ENCODE measurements at places on chromosomes 2 and 18.

DNA sequence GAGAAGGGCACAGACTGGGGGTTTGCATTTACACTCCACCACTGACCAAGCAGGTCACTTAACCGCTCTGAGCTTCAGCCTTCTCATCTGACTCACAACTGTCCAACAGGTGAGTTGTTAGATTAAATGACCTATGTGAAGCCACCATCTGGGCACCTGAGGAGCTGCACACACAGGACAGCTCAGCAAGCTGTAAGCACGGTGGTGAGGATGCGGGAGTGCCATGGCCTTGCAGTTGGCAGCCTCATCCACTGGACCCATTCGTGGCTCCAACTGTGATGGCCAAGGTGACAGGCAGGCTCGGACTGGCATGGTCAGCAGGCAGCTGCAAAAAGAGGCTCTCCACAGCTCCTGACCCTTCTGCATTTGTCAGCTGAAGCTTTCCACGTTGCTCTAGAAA lies 23.3 kb upstream of the AMMECR1L start:
- DNase-seq, result no peak

GRCh38 chr2:75596784-75597183 lies 36.0 kb upstream of the EVA1A start:
- DNase-seq, result no peak

GRCh38 chr2:66489436-66489835 lies 54.5 kb downstream of the MEIS1 start:
- no peak for DNase-seq

DNA sequence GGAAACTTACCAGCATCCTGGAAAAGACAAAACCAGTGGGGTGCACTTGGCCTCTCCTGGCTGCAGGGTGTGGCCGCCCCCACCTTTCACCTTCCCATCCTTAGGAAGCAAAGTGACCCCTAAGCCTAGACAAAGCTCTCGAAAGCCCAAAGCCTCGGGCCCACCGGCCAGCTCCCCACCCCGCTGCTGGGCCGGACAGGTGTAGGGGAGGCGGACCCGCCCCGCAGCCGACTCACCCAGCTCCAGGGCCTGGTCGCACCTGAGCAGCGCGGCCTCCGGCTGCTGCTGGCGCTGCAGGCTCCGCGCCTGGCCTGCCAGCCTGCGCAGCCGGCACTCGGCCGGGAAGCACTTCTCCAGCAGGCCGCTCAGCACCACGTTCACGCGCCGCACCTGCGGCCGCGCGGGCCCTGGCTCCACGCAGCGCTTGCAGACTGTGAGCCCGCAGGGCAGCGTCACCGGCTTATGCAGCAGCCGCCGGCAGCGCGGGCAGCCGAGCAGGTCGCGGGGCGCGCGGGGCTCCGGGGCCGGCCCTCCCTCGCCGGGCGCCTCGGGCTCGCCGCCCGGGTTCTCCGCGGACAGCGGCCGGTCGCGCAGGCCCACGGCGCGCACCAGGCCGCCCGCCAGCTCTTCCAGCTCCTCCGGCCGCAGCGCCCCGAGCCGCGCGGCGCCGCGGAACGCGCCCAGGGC lies 979 bp downstream of the LONRF2 start:
- DNase-seq, result no peak

DNA sequence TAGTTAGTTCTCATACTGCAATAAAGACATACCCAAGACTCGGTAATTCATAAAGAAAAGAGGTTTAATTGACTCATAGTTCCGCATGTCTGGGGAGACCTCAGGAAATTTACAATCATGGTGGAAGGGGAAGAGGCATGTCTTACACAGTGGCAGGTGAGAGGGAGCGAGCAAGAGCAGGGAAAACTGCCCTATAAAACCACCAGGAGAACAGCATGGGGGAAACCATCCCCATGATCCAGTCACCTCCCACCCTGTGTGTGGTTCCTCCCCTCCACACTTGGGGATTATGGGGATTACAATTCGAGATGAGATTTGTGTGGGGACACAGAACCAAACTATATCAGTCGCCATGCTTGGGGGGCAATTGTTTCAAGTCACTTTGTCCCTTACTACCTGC lies 1.1 kb upstream of the SSB start:
- no peak for DNase-seq

GRCh38 chr2:240166191-240166590 lies 25.7 kb upstream of the OTOS start:
- no peak for DNase-seq

GRCh38 chr2:170332676-170333402 lies 154.9 kb downstream of the MYO3B start:
- no peak for DNase-seq

GRCh38 chr2:48180557-48180956 lies 274.3 kb upstream of the FBXO11 start:
- DNase-seq, result no peak

GRCh38 chr18:56921896-56922480 lies 224.9 kb upstream of the BOD1L2 start:
- no peak for DNase-seq

DNA sequence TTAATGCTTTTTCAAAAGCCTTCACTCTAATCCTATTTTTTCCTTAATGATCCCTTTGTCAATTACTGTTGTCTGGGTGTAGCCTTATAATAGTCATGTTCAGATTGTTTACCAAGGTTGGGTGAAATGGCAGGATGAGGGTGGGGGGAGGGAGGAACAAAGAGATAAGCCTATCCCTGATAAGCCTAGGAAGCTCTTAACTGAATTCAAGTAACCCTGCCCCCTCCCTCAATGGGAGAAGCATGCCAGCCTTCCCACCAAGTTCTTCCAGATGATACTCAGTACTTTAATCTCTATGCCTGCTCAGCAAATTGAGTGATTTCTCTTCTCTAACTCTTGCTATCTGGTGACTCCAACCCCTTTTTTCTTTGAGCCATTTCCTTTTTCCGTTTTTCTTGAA lies 180.3 kb upstream of the ETAA1 start:
- no peak for DNase-seq

DNA sequence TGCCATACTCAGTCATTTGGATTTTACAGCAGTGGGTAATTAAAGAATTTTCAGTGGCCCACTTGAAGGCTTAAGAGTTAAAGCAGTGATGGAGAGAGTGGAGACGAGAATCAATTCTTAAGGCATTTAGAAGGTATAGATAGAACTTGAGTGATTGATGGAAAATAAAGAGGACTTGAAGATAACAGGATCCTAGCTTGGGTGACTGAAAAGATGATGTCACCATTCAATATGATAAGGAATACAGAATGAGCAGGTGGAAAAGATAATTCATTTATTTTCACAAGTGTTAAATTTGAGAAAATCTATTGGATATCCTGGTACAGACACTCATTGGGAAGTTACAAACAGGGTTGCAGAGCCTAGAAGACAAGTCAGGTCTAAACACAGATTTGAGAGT lies 35.2 kb downstream of the XRCC5 start:
- DNase-seq, result no peak

GRCh38 chr2:50379351-50379750 lies 652.6 kb downstream of the NRXN1 start:
- no peak for DNase-seq

- DNase-seq, result no peak
Observed at GRCh38 chr2:70656421-70657010, 102.9 kb upstream of the TGFA start.

DNA sequence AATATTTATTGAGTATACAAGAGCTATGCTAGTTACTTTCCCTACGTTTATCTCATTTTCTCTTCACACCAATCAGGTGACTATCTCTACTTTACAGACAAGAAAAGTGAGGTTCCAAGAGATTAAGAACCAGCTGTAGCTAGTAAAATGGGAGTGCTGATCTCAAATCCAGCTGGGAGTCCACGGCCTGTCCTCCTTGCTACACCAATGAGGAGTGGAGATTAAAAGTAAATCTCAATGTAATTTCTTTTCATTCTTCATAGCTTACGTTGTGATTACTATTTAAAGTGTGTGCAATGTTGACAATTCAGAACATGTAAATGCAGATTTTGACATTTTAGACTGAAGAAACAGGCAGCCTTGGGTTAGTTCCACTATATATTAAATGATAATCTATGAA lies 53.9 kb upstream of the NRP2 start:
- no peak for DNase-seq

Data from mucosa of descending colon (tissue), 3 donors.